Kidney epithelial cell (primary cell): ENCODE measurements at places on chromosomes 11 and 22.

DNA sequence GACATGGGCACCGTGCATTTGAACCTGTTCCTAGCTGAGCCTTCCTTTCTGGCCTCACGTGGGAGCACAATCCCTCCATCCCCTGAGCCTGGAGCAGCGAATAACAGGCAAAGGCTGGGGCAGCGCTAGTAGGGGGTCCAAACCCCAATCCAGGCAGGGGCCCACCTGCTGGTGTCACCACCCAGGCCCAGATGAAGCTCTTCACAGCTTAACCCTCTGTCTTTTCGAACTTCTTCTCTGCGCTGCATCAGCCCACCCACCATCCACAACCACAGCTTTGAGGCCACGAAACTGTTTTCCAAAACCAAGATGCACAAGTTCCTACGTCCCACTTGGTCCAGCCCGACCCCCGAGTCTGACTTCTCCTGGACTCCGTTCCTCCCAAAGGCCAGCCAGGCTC is 11.5 kb downstream of the KCNC1 start:
- no peak for DNase-seq

DNA sequence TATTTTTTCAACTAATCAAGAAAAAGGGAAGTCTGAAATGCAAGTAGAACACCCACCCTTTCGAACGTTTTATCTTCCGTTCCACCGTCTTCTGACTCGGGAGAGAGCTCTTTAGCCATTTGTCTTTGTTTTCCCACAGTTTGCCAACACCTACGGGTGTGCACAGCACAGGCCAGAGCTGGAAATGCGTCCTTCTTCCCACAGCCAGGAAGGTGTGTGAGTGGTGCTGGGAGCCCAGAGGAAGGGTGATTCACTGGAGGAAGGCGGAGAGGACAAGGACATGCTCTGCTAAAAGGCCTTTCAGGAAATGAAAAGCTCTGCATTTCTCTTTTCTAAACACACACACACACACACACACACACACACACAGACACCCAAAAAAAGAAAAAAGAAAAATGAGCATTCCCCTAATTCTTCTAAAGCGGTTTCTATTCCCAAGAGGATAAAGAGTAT is 18.5 kb downstream of the ENDOD1 start:
- DNase-seq, result no peak

DNA sequence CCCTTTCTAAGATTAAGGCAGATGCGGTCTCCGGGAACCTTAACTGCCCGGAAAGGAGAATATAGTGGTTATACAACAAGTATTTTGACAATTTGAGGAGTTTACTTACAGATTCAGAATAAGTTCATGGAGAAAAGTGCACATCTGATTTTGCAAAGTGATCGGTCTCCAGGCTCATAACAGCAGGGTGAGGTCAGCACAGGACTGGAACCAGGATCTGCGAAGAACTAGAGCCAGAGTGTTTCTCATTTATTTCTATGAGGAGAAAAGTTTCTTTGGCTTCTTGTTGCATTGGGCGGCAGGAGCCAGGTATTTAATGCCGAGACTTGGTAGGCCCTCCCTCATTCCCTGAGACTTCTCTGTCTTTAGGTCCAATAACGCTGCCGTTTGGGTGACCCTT is 3.7 kb downstream of the ADAMTS15 start:
- no peak for DNase-seq

GRCh38 chr11:1650918-1651262 is 21.3 kb downstream of the KRTAP5-5 start:
- no peak for DNase-seq

DNA sequence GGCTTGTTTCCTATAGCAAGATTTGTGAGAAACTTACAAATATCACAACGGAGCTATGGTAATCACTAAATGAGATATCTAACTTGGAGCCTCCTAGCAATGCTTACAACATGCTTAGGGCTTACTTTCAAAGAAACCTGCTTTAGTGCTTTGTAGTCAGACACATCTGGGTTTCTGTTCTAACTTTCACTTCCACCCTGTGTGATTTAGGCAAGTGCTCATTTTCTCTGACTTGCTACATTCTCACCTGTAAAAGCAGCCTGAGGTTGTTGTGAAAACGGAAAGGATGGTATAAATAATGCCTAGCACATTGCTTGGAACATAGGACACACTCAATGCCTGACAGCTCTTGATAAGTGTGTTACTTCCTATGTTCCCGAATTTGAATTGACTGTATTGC is 45.6 kb downstream of the LRRC4C start:
- DNase-seq, result no peak
